Astrocyte (in vitro differentiated cells and primary cell): ENCODE measurements at places on chromosomes 7 and 10. TPM values are rescaled to one million over a fixed set of nuclear protein-coding genes. Genes with fewer than 3 reads are reported as not detected.

- no peak for DNase-seq
Observed at GRCh38 chr10:124264271-124264670, 154.5 kb downstream of the OAT start.

- no peak for DNase-seq
Observed at GRCh38 chr10:80192553-80192952, 12.8 kb downstream of the ANXA11 start.

DNA sequence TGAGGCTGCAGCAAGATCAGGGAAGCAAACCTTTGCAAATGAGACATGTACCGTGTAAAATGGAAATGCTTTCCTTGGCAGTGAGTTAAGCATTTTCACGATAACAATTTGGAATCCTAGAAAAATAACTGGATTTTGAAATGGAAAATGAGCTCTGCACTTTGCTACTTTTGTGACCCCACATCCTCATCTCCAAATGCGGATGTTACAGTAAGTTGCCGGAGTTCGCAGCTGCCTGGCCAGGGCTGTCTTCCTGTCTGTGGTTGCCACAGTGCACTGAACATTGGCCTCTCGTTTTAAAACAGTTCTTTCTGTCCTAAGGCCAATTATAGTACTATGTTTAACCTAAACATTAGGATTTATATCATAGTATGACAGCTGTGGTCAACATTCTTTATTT lies 136.2 kb upstream of the FZD8 start:
- DNase-seq = no peak

- DNase-seq = no peak
Observed at GRCh38 chr7:63042730-63043511, 955.7 kb upstream of the ZNF722 start.

Gene NPSR1
- total RNA-seq = not detected in 2 replicates
